HepG2 (cell line): ENCODE measurements at places on chromosomes 12 and 14. TPM values are rescaled to one million over a fixed set of nuclear protein-coding genes. Genes with fewer than 3 reads are reported as not detected.

RNASE3 gene
- not detected in 2 replicates for polyA plus RNA-seq

KRT73 gene
- not detected in 2 replicates for polyA plus RNA-seq

DNA sequence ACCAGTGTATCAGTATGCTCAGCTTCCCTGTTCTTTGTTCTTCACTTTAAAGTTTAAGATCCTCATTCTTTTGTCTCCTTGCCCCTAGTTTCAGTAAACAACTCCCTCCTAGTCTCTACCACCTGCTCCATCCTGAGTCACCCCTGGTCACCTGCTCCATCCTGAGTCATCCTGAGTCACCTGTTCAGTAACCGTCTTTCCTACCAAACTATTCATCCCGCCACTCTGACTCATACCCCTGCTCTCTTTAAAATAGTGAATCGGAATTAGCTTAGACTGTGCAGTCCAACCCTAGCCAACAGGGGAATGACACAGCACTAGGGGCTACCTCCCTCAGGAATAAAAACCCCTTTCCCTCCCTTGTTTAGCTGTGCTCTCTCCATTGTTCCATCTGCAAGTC lies 888.1 kb upstream of the MDGA2 start:
- H3K4me1 ChIP-seq = no peaks in the 10 kb centered on the region
- H3K4me3 ChIP-seq = no peak overlapping the region
- DNase-seq = no peak

- no peaks in the 10 kb centered on the region for H3K4me1 ChIP-seq
- H3K36me3 ChIP-seq = no peaks in the 10 kb centered on the region
- H3K4me3 ChIP-seq = no peak overlapping the region
- H3K27ac ChIP-seq = no peak overlapping the region
- DNase-seq = no peak
Observed at GRCh38 chr12:84954415-84954814, 41.8 kb upstream of the SLC6A15 start.

DNA sequence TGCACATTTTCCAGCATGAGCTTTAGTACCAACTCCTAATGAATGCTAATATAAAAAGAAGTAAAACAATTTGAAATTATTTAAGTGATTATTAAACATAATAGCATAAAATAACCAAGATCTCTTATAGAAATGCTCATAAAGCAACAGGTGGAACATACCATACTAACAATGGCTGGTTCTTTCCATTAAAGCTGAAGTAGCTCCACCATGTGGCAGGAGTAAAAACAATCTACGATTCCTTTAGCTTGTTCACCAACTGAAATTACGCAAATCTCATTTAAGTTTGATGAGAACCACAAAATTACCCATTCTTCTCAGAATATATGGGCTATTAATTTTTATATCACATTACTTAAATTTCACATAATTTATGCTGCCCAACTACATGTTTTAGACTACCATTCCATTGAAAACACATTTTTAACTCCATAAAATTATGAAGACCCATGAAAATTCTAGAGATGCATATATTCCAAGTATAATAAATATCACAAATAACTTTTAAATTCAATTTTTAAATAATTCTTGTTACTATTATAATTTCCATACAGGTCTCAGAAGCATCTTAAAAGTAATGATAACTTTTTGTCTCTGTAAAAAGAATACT lies 213.6 kb downstream of the DAD1 start:
- H3K27me3 ChIP-seq = no peaks in the 10 kb centered on the region
- no peaks in the 10 kb centered on the region for H3K36me3 ChIP-seq
- no peaks in the 10 kb centered on the region for H3K4me1 ChIP-seq
- no peak overlapping the region for H3K27ac ChIP-seq
